Mesothelial cell of epicardium (in vitro differentiated cells): ENCODE measurements at places on chromosomes 11 and 22. TPM values are rescaled to one million over a fixed set of nuclear protein-coding genes. Genes with fewer than 3 reads are reported as not detected.

GRCh38 chr11:74418509-74418895 lies 20.3 kb upstream of the PGM2L1 start:
- no peak for DNase-seq

DNA sequence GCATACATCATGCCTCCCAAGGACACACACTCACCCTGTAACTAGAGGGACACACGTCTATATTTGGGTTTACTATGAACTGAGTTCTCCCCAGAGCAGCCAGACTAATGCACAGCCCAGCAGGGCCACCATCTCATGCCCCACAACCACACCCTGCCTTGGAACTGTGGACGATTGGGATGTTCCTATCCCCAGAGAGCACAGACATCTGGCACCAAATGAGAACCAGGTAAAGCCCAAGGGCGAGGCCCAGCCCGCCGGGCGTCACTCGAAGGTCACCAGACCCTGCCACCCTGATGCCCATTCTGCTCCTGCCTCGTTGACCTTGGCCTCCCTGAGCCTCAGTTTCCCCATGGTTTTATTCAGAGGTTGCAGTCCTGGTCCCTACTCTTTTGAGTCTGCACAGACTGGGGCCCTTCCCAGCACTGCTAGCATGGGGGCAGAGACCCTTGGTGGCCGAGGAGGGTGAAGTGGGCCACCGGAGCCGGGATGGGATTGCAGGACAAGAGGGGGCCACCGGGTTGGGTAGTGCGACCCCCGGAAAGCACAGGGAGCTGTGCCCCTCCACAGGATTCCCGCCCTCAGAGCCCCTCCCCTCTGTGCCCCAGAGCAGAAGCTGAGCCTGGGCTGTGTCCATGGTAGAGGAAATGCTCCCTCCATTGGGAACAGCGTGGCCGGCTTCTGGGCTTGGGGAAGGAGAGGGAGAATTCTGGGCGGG lies 56.8 kb downstream of the IGLL5 start:
- peak; percentile 35 for DNase-seq

DNA sequence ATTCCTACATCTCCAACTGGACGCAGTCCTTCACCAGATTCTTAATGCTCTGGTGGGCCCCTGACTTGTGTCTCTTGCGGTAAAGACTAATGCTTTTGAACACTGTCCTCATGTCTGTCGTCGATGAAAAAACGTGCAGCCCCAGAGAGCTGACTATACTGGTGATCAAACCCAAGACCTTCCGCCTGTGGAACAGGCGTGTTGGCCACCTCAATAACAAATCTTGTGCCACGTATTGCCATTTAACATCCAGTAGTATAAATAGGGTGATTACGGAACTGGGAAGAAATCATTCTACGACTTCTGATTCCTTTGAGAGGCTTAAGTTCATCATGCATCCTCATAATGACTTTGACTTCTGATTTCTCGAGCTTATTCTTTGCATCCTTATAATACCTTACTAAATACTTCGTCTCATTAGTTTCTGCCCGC lies 45.6 kb downstream of the OR4D9 start:
- no peak for DNase-seq

- DNase-seq, result no peak
Observed at GRCh38 chr11:2102132-2102882, 36.9 kb downstream of the IGF2 start.

DNA sequence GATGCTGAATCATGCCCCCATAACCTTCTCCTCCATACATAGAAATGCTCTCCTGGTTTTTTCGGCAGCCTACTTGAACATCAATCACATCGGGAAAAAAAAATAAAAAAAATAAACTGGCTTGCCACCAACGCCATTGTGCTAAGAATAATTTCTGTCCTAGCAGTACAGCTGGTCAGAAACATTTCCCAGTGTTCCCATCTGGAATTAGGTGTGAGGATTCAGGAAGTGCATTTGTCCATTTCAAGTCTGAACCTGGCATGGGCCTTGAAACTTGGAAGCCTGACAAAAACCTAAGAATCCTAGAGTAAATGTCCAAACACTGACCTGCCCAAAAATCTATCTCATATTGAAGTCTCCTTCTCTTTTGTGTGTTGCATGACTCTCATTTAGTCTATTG lies 16.6 kb upstream of the NAV2 start:
- no peak for DNase-seq

GRCh38 chr22:30600921-30601320 lies 6.1 kb upstream of the TCN2 start:
- DNase-seq, result no peak

GRCh38 chr11:79939111-79939510 lies 498.3 kb upstream of the TENM4 start:
- DNase-seq, result no peak

DNA sequence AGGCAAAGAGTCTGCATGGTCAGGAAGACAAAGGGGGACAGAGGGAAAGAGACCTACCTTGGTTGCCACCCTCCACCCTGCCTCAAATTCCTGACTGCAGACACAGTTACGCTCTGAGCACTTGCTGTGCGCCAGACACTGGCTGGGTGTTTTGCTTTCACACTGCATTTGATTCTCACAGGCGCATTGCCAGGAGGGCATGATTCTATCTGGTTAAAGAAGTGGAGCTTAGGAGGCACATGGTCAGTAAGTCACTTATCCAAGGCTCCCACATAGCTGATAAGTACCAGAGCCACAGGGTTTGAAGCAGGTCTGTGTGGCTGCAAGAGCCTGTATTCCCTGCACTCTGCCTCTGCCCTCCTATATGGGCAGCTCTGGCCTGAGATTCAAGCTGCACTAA lies 103.9 kb downstream of the TIMP3 start:
- no peak for DNase-seq

- DNase-seq, result no peak
Observed at GRCh38 chr11:71173709-71174108, 78.7 kb downstream of the SHANK2 start.

DNA sequence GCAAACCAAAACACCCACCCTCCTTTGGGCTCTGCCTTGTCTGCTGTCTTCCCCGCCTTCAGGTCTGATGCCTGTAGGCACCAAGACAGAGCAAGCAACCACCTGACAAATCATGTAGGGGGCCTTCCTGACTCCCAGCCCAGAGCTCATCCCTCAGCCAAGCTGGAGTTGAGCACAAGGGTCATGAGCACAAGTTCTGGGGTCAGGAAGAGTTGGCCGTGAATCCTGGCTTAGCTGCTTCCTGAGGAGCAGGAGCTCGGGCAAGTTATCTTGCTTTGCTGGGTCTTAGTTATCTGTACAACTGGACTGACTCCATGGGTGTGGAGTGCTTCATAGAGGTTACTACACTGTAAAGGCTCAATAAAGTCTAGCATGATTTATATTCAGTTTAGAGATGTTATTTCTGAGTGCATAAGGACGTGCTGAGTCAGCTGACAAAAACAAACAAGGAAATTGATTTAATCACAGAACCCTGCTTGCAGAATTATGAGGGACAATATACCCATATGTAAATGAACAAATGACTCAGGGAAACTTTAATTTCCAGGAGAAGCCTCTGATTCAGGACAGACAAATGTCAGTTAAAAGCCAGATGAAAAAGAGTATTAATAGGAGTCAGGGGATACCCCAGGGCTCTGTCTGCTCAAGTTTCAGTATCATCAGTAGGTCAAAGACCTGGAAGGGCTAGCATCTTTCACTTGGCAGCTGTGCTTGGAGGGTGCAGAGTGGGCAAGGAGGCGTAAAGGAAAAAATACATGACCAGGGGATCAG lies 15.0 kb upstream of the APOA1 start:
- no peak for DNase-seq

DNA sequence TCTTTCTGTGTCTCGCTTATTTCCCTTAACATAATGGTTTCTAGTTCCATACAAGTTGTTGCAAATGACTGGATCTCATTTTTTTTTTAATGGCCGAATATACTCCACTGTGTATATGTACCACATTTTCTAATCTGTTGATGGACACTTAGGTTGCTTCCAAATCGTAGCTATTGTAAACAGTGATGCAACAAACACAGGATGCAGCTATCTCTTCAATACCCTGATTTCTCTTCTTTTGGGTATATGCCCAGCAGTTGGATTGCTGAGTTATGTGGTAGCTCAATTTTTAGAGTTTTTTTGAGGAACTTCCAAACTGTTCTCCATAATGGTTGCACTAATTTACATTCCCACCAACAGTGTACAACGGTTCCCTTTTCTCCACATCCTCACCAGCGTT lies 100.4 kb upstream of the CHORDC1 start:
- no peak for DNase-seq

DNA sequence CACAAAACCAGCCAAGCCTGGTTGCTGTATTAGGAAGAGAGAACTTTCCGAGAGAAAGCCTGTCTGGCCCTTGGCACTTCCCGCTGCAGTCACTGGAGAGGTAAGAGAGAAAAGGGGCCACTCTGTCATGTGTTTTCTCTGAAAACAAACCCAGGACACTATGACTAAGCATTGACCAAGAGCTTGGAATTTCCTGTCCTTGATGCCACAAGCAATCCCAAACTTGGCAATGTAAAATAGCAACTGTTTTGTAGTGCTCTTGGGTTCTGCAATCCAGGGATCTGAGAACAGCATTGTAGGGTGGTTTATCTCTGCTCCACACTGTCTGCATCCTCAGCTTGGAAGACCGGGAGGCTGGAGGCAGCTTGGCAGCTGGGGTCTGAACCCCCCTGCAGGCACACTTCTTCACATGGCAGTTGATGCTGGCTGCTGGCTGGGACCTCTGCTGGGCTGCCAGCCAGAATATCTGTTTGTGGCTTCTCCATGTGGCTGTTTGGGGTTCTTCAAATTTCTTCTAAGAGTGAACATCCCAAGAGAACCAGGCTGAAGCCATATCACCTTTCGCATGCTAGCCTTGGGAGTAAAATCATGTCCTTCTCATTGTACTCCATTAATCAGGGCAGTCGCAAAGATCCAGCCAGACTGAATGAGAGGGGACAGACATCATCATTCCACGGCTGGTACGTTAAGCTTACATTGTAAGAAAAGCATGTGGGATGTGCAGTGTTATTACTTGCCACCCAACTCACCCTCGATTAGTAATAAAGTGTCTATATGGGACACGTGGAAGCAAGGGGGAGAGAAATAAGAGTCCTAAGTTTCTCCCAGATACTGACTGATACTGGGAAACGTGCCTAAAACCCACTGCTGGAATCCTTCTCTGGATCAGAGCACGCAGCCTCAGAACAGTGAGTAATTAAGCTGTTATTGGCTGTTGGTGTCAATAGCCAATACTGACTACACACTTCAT lies 537.4 kb upstream of the B3GAT1 start:
- no peak for DNase-seq

DNA sequence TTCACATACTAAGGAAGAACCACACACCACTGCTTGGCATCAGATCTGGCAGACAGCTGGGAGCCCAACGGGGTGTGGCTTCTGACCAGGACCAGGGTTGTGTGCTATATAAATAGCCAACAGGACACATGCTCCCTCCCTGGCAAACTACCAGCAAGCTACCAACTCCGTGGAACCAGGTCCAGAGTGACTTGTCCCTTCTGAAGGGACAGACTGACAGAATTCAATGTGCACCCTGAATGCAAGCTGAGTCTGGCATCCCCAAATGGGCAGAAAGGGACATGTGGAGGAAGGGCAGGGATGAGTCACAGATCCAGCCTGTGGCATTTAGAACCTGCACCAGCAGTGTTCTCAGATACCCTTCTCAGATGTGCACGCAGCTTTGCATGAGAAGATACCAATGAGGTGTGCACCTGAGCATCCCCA lies 92.9 kb downstream of the MICAL3 start:
- no peak for DNase-seq

DNA sequence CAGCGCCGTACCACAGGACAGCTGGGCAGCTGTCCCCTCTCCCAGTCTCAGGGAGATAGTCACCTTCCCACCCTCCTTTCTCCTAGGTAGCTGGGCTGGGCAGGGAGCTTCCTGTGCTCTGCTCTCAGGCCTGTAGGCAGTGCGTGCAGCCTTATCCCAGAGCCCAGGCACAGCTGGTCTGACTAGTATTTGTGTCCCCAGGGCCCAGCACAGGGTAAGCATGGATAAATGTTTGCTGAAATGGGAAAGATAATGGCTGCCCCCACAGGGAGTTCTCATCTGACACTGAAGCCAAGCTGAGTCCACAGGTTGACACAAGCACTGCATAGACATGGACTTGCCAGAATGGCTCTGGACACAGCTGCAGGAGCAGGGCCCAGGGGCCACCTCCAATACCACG lies 9.8 kb downstream of the SLC15A3 start:
- no peak for DNase-seq

DNA sequence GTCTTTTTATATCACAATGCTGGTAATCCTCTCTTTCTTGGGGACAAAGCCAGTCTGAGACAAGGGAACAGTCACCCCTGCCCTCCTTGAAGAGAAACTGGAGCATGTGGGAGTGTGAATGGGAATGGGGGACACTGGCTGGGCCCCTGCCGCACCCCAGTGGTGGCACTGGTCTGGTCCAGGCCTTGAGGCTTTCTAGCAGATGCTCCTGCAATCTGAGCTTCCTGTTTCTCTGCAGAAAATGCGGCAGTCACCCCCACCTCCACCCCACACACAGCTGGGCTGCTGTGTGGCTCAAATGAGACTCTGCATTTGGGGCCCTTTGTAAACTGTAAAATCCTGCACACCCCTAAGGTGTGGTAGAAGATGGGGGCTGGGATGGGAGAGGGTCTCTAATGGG lies 6.6 kb upstream of the MARK2 start:
- no peak for DNase-seq

Gene SPDYC
- not detected in 3 replicates for total RNA-seq

GRCh38 chr11:16953663-16954062 lies 60.6 kb downstream of the PLEKHA7 start:
- DNase-seq, result no peak

Gene SLN
- not detected in 3 replicates for total RNA-seq

- no peak for DNase-seq
Observed at GRCh38 chr11:77213589-77214428, 85.8 kb downstream of the MYO7A start.

- DNase-seq, result no peak
Observed at GRCh38 chr22:36900225-36900624, 13.2 kb upstream of the CSF2RB start.

- no peak for DNase-seq
Observed at GRCh38 chr11:26287067-26287518, 44.8 kb upstream of the ANO3 start.
